Stimulated activated CD4-positive, alpha-beta T cell treated with anti-CD3 and anti-CD28 coated beads, Interleukin-4, amount 100 ng/mL, for 1 hour (primary cell): ENCODE measurements at places on chromosomes 2 and 18.

DNA sequence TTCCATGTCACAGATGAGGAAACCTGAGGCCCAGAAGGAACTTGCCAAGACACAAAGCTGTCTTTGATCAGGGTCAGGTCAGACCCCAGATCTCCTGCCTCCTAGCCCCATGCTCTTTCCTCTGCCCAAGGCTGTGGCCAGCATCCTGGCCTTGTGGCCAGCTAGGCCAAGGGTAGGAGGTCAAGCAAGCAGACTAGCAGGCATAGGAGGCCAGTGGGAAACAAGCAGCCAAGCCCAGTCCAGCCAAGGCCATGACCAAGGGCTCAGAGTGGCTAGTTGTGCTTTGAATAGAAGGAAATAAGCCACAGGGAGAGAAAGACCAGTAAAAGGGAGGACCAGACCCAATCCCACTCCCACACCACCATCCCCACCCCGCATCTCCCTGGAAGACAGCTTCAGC lies 30.4 kb downstream of the KCNK3 start:
- DNase-seq, result no peak

DNA sequence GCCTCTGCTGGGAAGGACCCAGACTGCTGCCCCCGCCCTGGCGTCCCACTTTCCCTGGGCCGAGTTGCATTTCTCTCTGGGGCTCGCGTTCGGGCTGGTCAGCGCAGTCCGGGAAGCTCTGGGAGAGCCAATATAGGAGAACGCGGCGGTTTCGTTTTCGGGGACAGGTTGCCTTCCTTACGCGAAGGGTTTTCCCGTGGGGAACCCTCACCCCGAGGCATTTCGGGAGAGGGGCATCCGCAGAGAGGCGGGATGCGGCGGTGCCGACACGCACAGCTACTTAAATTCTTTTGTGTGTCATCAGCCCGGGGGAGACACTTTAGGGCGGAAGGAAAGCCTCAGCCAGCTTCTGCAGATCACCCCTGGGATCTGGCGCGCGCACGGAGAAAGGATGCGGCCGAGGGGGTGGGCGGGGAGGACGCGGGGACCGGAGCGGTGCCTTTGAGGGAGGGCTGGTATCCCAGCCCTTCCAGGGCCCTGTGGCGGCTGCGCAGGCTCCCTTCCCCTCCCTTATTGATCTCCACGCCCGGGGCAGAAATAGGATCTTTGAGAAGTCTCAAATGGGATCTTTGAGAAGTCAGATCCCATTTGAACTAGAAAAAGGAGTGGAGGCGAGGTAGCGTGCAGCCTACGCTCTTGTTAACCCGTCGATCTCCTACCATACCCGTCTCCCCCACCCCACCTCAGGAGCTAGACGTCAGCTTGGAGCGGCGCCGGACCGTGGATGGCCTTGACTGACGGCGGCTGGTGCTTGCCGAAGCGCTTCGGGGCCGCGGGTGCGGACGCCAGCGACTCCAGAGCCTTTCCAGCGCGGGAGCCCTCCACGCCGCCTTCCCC lies 1.2 kb downstream of the GATA6 start:
- no peak for DNase-seq

- peak; percentile 51 for DNase-seq
Measured at GRCh38 chr2:63050334-63051041, at the start of gene OTX1. TSS of gene OTX1 (plus strand) at chr2:63050830. CDS start at chr2:63052991, 2,161 bp downstream.

DNA sequence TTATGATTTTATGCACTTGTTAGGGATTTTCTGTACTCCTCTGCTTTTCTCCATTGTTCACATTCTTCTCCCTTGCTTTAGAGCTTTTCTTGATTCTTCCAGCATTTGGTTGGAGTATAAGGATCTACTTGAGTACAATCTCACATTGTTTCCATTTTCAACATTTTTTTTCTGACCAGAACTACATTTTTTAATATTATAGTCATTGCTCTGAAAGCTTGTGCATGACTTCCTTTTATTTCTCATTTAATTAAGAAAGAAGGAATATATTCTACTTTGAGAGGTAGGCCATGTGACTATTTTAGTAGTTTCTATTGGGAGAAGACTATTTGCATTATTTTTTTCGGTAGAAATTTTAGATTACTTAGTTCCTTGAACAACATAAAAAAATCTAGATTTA lies 200.4 kb downstream of the TMEM247 start:
- DNase-seq, result no peak

- no peak for DNase-seq
Measured at GRCh38 chr2:160418398-160418765, 75.2 kb downstream of the RBMS1 start.

GRCh38 chr2:148103946-148104345 lies 83.1 kb downstream of the MBD5 start:
- DNase-seq, result no peak

GRCh38 chr18:45549290-45549689 lies 66.0 kb upstream of the SLC14A2 start:
- no peak for DNase-seq

DNA sequence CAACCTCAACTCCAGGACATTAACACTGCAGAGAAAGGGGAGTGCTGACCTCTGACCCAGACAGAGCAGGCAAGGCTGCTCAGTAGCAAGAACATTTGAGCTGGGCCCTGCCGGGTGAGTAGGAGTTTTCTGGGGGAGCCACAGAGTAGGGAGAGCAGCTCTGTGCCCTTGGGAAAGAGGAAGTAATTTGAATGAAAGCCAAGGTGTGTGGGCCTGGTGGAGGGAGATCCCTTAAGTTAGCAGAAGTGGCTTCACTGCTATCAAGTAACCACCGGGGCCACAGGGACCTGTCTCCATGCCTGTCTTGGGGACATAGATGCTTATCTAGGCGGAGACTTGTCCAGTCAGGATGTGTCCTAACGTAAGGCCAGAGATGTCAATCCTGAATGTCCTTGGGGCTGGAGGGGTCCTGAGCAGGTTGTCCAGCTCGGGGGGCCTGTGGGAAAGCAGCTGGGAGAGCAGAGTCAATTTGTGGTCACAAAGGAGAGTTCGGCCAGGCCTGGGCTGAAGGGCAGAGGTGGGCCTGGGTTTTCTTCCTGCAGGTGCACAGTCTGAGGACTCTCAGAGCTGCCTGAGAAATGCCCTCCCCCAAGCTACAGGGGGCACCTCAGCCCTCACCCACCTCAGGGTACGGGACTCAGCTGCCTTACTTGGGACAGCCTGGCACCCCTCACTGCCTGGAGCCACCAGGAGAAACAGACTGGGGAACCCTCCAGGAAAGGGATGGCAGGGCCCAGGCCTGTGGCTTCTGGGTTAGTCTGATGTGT lies 15.0 kb upstream of the OTOF start:
- DNase-seq, result no peak

- DNase-seq, result peak; percentile 16
Measured at GRCh38 chr2:143282684-143283083, 153.5 kb downstream of the ARHGAP15 start.

GRCh38 chr2:100124761-100125160 lies 17.6 kb downstream of the AFF3 start:
- no peak for DNase-seq

DNA sequence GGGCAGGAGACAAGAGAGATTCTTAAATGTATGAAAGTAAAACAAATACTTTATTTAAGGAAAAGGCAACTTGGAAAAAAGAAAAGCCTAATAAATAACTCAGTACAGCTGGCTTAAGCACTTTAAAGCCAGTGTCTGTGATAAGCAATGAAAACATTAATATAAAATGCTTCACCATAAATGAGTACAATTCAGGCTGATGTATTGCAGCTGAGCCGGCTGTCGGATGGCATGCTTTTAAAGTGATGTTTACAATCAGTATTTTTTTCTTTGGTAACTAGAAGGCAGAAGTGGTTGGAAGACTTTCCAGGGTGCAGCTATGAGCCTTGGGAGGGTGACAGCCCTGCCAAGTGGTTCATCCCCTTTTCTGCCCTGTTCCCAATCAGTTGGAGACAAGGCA lies 58.7 kb upstream of the CELF4 start:
- DNase-seq, result no peak

DNA sequence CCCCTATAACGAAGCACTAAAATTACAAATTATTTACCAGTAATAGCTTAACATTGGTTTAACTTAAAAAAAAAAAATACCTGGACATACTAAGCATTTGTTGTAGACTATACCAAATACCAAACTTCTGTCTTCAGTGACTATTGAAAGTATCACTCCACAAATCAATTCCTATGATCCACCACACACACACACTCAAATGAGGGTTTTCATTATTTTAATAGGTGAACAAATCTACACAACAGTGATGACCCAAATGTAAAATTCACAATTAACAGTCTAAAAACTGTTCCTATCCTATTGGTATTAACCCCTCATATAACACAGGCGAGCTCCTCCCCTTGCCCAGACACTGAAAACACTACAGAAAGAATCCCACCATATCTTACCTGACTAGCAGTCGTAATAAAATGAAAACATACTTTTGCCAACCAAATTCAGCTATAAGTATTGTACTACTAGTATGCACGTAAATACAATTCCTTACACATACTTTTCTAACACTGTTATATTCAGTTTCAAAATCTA lies 2.5 kb downstream of the SP3 start:
- no peak for DNase-seq

GRCh38 chr2:199704358-199705238 lies 146.4 kb downstream of the FTCDNL1 start:
- no peak for DNase-seq

DNA sequence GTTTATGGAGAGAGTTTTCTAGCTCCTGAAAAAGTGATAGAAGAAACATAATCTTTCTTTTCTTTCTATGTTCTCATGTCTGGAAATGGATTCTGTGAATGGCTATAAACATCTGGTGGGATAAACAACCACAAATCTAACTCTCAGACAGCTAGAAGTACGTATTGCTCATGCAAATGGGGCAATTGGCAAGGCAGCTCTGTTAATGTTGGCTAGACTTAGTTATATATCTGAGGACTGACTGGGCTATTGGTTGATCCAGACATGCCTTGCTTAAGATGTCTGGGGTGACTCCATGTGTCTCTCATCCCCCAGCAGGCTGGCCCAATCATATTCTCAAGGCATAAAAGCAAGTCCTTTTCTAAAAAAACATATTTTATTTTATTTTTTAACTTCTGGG lies 939.2 kb upstream of the NRXN1 start:
- no peak for DNase-seq

DNA sequence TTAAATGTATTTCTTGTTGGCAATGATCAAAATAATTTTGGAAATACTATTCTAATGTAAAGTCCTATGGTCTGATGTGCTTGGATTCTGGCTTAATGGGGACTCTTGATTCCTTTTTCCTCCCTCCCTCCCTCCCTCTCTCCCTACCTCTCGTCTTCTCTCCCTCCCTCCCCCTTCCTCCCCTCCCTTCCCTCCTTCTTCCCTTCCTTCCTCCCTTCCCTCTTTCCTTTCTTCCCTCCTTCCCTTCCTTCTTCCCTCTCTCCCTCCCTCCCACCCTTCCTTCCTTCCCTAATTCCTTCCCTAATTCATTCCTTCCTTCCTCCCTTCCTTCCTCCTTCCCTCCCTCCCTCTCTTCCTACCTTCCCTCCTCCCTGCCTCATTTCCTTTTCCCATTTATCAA lies 19.9 kb upstream of the NCKAP5 start:
- no peak for DNase-seq

DNA sequence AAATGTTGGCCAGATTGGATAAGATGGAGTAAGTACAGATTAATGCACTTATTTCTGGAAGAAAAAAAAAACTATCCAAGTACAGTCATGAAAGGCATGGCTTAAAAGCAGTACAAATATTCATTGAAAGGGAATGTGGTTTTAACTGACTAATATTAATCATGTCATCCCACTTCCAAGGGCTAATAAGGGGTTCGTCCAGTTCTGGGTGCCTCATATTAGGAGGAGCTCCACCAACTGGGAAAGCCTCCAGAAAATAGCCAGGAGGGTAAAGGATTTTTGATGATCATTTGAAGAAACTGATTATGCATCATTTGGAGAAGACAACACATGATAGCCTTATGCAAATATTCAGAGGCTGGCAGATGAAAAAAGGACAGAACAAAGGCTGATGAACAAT lies 115.2 kb upstream of the ARL5A start:
- no peak for DNase-seq

GRCh38 chr18:499776-500631 lies 497 bp downstream of the COLEC12 start:
- no peak for DNase-seq

- DNase-seq, result no peak
Measured at GRCh38 chr2:72349016-72349415, 201.4 kb upstream of the CYP26B1 start.

GRCh38 chr2:110678457-110679336 lies 834 bp upstream of the BUB1 start:
- peak; percentile 8 for DNase-seq

GRCh38 chr2:235394278-235394828 lies 99.5 kb upstream of the AGAP1 start:
- DNase-seq, result no peak

DNA sequence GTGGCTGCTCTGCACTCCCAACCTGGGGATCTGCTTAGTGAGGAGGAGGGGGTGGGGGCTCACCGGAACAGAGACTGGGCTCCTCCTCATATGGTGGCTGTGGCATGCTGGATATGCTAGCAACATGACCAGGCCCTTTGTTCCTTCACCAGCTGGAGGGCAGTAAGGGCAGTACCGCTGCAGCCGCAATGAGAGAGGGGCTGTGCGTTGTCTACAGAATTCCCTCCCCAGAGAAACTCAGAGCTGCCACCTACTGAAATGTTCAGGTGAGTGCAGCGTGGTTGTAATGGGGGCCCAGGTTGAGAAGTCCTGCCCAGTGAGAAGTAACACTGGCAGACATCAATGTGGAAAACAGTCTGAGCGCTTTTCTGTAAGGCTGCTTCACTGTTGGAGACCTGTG lies 1211.9 kb upstream of the NXPH2 start:
- no peak for DNase-seq

GRCh38 chr2:236915726-236916125 lies 170.0 kb upstream of the COPS8 start:
- DNase-seq, result no peak

DNA sequence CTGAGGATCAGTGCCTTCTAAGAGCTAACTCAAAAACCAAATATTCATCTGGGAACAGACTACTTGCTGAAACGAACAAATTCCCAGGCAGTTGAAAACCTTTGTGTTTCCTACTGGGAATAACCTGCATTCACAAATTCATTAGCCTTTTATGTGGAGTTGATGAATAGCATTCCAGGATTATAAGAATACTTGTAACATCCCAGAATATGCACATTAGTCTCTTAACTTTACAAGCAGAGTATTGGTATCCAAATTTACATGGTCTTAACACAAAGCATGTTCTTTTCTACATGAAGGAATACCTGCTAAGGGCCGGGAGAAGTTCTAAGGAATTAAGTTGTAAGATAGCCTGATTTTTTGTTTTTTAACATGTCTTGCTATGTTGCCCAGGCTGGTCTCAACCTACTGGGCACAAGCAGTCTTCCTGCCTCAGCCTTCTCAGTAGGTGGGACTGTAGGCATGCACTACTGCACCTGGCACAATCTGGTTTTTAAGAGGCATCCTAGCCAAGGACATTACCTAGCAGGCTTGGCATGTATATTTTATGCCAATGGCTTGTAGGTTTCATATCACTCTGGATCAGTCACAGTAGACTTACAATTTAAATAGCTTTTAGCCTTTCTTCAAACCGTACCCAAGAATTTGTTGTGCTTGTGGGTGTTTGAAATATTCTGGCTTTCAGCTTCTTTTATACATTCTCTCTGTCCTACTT lies 50.7 kb downstream of the MGAT5 start:
- no peak for DNase-seq

- DNase-seq, result no peak
Measured at GRCh38 chr2:3170792-3171455, 206.7 kb downstream of the EIPR1 start.
